Stimulated activated CD8-positive, alpha-beta memory T cell treated with anti-CD3 and anti-CD28 coated beads, Interleukin-4, amount 100 ng/mL, for 24 hours (primary cell): ENCODE measurements at places on chromosomes 13 and 19.

DNA sequence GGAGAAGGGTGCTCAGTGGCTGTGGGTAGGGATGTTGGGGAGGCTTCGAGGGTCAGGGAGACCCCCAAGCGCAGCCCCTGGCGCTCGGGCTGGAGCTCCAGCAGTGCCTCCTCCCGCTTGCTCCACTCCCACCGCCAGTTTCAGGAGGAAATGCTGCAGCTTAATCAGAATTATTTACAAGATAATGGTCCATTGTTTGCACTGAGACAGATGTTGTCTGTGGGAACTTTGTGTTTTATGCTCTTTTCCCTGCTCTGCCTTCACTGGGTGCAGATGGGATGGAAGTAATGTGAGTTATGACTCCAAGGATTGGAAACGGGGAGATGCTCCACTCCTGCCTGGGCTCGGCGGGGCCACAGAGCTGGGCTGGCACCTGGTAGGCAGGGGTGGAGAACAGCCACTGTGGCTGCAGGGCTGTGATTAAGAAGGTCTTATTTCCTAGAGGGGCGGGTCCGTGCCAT, 192.4 kb downstream of the ZNF536 start:
- DNase-seq: no peak

GRCh38 chr13:104357672-104358354, 1291.6 kb upstream of the SLC10A2 start:
- no peak for DNase-seq

DNA sequence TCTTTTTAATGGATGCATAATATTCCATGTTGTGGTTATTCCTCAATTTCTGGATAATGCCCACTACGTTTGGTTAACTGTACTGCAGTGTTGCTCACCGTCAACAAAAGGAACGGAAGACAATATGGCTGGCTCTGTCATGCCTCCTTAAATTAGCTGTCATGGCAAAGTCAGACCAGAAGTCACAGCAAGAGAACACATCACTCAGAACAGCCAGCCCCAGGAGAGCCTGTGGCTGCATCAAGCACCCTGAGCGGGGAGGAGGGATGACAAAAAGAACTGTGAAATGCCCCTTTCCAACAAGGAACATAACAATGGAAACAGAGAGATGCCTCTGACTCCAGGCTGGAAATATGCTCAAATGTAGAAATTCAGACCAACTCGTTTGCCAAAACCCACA, 366.0 kb upstream of the ZNF507 start:
- DNase-seq: no peak

GRCh38 chr13:104869501-104869900, 1666.0 kb downstream of the EFNB2 start:
- DNase-seq: no peak

GRCh38 chr19:49447485-49448431, 3.9 kb downstream of the PIH1D1 start:
- DNase-seq: no peak
